ENCODE measurements at places on chromosomes 2 and 18.

GRCh38 chr2:7973801-7974480 is 707.9 kb upstream of the ID2 start:
- no peak for DNase-seq

DNA sequence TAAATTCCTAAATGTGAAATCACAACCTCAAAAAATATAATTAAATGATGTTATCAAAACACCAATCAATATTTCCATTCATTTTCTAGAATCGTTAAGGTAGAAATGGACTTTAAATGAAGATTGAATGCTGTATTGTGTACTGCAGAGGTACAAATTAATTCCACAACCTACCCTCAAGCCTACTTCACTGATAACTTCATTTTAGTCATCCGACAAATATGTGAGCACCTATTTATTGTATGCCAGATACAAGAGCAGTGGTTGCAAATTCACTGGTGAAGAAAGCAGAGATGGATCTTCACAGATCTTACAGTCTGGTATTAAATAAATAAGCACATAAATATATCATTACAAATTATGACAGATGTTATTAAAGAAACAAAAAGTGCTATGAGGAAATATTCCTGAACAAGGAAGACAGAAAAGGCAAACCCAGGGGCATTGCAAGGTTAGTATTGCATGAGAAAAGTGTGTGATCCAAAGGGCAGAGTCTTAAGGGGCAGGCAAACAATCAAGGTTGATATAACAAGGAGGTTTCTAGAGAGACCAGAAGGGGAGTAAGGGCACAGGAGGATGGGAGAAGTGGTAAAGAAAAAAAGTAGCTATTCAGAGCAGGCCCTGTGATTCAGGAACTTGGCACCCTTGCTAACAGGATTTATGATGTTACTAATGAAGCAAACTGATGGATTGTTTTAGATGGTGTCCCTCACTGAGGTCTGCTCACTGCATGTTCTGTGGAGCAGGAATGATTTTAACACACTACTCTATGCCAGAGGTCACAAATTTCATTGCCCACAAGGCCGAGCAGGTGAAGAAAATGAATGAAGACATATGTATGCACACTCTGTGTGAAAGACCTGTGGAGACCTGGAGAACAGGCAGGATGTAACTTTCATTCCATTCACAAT is 128.0 kb upstream of the CCDC150 start:
- no peak for DNase-seq

DNA sequence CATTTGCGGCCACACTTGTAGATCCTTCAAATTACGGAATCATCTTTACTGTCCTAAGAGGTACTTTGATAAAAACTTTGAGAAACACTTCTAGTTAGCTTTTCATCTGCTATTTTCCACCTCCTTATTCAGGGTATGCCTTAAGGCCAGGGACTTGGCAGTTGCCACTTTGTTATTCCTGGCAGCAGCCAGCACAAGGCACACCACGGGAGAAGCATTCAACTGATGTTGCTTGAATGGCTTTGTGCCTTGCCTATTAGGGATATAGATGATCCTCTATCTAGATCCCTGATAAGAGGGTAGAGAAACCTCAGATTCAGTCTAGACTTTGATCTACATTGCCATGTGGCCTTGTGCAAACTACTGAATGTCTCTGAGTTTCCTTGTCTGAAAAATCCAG is 70.3 kb upstream of the EPHA4 start:
- no peak for DNase-seq

- no peak for DNase-seq
Observed at GRCh38 chr18:24553571-24554285, 93.3 kb downstream of the HRH4 start.

- DNase-seq, result no peak
Observed at GRCh38 chr18:48139431-48140347, 209.2 kb upstream of the SMAD2 start.

DNA sequence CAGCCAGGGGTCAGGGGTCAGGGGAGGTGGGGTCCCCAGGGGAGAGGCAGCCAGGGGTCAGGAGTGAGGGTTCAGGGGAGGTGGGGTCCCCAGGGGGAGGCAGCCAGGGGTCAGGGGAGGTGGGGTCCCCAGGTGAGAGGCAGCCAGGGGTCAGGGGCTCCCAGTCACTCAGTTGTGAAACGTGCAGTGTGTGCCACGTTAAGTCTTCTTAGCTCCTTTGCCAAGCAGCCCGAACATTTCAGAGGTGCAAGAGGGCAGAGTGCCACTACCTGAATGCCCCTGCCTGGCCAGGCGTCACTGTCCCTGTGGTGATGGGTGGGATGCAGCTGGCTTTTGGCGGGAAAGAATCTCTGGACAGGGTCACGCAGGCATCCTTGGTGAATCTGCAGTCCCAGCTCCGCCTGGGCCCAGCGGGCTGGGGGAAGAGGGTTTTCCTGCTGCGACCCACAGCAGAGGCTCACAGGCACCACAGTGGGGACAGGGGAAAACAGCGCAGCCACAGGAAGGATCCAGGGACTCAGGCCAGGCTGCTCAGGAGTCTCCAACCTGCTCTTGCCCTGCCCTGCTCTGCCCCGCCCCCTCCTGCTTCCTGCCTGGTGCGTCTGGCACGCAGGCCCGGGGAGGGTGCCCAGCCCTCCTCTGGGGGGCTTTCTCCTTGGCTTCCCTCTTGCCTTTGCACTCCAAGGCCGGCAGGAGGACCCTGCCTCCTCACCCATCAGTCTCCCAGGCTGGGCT is 188.3 kb downstream of the TWIST2 start:
- DNase-seq, result no peak

GRCh38 chr2:44200011-44200410 is 31.3 kb downstream of the PPM1B start:
- no peak for DNase-seq

- peak; percentile 16 for DNase-seq
Observed at GRCh38 chr2:240946654-240947053, 40.5 kb downstream of the CROCC2 start.

DNA sequence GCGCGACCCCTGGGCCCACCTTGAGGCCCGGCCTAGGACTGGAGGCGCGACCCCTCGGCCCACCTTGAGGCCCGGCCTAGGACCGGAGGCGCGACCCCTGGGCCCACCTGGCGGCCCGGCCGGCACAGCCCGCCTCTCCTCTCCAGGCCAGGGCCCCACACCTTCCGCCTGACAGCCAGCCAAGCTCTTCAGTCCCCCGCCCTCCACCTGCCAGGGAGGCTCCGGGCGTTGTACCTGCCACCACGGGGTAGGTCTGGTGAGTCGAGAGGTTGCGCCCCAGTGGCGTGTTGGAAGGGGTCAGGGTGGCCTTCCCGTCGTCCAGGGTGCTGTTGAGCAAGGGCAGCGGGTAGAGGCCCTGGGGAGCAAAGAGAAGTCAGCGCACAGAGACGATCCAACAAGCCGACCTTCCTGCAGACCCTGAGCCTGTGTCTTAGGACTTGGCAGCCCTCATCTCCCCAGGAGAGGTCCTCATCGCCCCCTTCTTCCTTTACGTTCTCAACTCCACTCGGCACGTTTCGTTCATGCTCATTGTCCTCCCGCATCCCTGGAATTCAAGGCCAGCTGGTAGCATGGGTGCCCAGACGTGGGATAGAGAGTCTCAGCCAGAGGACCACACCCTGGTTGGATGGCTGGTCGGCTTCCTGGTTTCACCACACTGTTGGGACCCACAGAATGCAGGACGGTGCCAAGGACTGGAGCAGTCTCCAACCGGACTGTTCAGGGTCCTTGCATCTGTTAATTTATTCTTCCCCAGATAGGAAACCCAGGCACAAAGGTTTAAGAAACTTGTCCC is 42.2 kb downstream of the PAX8 start:
- DNase-seq, result no peak

DNA sequence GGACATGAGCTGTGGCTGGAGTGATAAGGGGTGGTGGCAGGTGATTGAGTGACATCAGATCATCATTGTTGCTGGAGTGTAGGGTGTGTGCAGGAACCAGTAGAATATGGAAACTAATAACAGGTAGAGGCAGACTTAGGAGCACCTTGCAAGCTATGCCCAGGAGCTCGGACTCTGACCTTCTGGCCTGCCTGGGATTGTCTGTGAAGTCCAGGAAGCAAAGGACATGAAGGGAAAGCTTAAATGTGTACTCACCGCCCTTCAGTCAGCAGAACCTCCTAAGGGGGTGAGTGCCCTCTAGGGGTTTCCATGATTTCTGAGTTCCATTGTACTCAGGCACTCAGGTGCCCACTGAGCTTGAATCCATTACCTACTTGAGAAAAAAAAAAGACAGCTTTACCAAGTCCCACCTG is 104.2 kb downstream of the CRIM1 start:
- no peak for DNase-seq

- no peak for DNase-seq
Observed at GRCh38 chr2:189506514-189506976, 65.3 kb downstream of the WDR75 start.
